Stimulated activated CD4-positive, alpha-beta T cell treated with anti-CD3 and anti-CD28 coated beads, Interleukin-4, amount 100 ng/mL, for 48 hours (primary cell): ENCODE measurements at places on chromosomes 16 and 17.

DNA sequence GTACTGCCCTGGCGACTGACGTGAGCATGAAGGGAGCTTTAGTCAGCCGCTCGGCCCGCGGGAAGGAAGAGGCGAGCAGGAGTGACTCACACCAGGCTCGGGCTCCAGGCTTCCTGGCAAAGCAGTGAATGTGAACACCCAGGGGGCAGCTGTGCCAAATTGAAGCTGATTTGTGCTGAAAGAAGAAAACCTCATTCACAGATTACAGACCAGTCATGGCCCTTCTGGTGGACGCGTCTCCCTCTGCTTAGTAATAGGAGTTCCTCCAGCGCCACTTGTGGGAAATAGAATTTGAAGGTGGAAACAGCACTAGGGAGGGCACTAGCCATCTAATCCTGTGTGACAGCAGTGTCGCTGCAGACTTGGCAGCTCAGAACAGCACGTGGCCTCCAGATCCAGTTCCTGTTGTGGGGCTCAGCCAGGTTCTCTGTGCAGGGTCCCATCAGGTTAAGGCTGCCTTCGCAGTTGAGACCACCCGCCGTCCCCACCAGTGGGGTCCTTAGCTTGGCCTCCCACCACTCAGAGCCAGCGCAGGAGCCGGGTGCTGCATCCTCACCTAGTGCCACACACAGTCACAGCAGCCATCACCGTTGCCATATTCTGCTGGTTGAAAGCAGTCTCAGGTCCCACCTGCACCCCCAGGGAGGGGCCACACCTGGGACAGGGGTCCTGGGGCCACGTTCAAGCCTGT lies 164.5 kb upstream of the CHMP6 start:
- no peak for DNase-seq

DNA sequence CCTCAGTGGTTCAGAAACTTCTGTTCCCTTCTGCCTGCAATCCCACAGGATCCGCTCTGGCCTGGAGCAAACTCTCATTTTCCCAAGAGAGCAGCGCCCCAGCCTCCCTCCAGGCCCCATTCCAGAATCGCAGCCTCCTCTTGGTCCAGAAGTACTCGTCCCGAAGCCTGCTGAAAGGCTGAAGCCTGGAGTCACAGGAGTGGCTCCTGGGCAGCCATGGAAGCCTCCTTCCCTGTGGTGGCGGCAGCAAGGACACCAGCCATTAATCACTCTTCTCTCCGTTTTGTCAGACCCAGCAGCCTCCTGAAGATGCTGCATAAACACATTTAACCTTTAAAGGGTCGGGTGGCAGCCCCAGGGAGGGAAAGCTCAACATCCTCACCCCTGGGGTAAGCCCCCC lies 66.9 kb upstream of the TNRC6C start:
- no peak for DNase-seq

DNA sequence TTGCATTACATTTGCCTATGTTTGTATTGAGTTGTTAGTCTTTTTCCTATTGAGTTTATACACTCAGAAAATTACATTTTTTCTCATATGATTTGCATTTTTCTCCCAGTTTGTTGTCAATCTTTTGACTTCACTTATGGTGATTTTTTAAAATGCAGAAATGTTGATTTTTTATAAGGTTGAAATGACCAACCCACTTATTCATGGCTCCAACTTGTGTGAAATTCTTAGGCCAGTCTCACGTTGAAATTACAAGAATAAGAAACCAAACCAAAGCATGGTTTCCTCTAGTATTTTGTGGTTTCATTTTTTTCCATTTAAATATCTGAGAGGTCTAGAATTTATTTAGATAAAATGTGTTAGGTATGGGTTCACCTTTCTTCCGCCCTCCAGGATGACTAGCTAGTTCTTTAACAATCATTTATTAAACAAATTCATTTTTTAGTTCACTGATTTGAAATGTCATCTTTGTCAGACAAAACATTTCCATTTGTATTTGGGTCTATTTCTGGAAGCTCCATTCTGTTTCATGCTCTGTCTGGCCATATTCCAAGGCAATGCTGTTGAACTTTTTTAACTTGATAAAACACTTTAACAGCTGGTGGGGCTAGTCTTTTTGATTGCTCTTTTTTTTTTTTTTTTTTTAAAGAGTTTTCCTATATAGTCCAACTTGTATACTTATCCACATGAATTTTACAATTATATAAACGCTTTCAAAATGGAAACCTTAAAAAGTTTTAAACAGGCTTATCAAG lies 40.0 kb downstream of the FAM20A start:
- DNase-seq = no peak

DNA sequence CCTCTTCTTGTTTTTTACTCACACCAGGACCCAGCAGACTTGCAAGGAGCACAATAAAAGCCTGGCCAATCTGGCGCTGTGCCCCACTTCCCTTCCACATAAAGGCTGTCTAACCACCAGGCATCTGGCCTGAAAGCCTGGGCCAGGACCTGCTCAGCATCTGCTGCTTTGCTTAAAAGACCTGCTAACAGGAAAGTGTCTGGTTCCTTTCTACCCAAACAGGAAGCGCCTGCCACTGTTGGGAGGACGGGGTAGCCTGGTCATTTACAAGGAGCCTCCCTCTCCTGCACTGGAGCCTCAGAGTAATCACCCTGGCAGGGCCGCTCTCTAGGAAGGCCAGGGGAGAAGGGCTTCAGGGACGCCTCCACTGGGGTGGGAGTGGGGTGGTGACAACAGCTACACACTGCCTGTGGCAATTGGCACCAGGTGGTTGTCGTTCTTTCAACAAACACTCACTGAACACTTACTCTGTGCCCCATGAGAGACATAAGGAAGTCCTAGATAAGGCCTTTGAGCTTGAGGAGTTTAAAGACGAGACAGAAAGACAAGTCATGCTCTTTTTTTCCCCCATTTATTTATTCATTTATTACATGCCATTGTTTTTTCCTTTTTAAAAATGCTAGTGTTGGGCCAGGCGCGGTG lies 6.3 kb upstream of the MMP28 start:
- no peak for DNase-seq

GRCh38 chr17:48747445-48748363 lies 19.2 kb upstream of the HOXB13 start:
- DNase-seq = no peak

DNA sequence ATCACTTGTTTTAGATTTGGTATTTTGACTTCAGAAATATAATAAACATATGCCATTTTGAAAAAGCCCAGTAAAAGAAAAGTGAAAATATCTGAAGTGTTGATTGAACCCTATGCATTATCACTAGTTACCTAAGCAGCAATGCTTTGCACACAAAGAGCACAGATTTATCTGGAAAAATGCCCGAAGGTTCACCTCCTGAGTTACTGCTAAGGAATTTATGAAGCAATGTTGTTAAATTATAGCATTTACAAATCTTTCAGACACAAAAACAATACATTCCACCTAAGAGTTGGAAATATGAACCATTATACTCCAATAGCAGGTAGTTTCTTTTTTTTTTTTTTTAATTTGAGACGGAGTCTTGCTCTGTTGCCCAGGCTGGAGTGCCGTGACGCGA lies 38.9 kb upstream of the GHDC start:
- no peak for DNase-seq

DNA sequence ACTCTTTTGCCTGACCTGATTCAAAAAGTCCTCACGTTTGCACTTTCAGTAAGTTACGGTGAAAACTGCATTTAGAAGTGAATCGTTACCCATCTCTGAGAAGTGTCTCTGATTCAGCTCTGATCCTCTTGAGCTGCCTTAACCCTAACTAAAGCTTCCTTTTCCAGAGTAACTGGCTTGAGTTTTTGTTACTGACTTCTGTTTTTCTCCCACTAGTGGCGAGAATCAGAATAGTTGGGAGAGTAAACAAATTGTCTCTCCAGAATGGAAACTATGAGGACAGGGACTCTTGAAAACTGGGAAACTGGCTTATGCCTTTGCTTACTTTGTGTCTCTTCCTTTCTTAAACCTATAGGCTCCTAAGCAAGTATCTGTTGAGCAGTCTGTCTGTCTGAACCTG lies 31.3 kb upstream of the KPNB1 start:
- no peak for DNase-seq

DNA sequence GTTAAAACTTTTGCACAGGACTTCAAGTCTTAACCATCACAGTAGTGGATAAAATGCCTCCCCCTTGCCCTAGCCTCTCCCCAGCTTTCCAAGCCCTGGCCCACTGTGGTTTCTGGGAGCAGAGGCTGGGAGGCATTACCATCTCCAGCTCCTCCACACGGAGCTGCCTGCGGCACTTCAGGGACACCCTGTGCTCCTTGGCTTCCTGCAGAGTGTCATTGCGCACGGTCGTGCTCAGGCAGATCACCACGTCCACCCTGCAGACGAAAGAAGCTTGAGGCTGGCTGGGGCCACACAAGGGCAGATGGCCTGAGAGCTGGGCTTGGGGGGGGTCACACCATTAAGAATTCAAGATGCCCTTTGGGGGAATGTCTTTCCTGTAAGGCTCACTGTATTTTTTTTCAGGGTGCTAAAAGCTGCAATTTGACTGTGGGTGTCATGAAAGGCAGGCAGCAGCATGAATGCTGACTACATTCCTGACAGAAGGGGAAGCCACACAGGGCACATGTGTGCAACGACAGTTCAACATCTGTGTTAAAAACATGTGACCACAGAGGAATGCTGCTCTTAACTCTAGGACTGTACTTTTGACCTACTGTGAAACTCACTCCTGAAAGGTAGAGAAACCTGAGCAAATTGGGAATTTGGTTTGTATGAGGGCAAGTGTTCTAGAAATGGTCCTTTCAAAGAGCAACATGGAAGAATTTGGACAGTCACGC lies 47.7 kb upstream of the CLEC18B start:
- DNase-seq = no peak

DNA sequence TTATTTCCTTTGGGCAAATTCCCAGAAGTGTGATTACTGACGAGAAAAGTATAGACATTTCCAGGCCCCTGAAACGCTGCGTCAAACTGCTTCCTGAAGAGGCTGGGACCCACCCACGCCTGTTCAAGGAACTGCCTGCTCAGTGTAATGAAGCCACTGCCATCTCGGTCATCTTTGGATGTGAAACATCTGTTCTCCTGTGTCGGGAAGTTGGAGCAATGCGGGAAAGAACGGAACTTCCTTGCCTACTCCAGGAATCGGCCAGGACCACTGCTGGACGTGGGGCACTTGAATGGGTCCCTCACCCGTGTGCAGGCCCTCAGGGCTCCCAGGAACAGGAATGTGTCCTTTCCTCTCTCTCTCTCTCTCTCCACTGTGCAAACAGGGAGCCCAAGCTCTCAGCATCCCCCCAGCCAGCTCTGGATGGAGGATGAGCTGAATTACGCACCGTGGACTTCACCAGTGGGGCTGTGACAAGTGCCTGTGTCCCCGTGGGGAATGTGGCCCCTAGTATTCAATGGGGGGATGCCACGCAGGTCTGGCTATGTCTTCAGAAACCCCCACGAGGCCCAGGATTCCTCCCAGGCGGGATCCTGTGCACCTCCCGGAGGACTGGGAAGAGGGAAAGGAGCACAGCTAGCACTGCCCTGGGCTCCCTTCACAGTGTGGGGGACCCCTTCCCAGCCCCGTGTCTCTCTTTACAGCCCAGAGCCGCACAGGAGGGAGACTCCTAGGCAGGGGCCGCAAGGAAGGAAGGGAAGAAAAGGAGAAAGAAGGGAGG lies 18.3 kb upstream of the LITAF start:
- no peak for DNase-seq

- no peak for DNase-seq
These were observed 150.2 kb upstream of the GSE1 start for GRCh38 chr16:85462714-85463611.

DNA sequence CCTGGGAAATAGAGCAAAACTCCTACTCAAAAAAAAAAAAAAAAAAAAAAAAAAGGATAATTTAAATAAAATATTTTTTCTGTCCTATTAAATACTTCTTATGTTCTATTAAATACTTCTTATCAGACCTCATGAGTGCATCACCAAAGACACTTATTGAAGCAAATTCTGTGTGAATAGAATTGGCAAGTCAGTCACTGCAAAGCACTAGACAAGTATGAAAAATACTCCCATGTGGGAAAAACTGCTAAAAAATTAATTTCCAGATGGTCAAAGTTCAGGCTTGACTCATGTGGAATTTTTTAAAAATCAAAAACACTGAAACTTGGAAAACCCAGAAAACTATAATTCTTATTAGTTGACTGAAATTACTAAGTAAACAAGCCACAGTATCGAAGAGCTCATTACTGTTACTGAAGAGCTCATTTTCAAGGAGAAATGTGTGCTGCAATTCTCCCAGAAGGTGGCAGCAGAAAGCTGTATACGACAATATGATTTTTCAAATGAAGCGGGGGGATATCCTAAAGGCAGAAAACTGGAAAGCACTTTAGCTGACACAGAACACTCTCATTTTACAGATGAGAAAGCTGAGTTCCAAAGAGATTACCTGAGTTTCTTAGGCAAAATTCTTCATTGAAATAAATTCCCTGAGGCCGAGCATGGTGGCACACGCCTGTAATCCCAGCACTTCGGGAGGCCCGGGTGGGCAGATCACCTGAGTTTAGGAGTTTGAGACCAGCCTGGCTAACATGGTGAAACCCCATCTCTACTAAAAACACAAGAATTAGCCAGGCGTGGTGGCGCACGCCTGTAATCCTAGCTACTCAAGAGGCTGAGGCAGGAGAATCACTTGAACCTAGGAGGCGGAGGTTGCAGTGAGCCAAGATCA lies 15.9 kb upstream of the FBXO47 start:
- DNase-seq = peak; percentile 19

- peak; percentile 66 for DNase-seq
These were observed 178.7 kb downstream of the SEC14L1 start for GRCh38 chr17:77319211-77320043.

DNA sequence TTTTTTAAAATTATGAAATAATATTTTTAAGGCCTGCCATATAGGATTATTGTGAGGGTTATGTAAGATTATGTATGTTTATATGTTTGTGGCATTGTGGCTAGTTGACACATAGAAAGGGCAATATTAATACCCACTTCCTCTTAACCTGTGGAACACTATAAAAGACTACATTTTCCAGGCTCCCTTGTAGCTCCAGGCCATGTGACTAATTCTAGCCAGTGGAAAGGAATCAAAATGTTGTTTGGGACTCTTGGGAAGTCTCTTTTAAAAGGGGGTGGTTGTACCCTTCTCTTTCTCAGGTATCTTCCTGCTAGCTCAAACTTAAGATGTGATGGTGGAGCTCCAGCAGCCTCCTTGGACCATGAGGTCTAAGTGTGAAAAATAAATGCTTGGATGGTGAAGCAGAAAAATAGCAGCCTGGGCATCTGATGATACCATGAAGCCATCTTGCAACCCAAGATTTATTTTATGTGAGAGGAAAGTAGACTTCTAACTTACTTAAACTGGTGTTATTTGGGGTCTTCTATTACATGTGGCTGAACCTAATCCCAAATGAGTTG lies 39.2 kb downstream of the TEKT5 start:
- no peak for DNase-seq

DNA sequence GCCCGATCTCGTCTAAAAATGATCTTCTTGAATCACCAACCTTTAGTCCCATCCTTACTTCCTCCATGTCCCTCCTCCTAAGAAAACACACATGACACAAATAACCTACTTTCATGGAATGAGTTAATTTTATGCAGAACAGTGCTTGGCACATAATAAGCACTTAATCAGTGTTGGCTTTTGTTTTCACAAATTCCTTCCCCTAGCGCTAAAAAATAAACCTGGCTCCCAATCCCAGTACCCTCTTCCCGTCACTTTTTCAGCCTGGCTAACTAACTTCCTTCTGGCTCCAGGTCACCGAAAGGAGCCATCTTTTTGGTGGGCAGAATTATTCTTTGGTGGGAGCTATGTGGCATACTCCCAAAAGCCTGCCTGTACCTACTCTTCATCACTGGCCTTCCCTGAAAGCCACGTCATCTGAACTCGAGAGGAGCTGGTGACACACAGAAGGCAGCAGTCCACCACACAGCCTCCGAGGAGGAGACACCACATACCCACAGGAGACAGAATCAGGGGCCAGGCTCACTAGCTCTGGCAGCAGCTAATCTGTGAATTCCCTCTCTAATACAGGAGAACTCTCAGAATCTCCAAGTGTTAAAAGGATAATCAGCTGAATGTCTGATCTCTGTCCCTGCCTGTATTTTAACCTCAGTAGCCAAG lies 114.5 kb downstream of the SMG6 start:
- no peak for DNase-seq
